ENCODE measurements at places on chromosomes 11 and 22.
A peak's percentile ranks its signal among the peaks of the same experiment; 100 is the strongest.

- DNase-seq, result no peak
Observed at GRCh38 chr22:30891443-30891755, 77.2 kb downstream of the MORC2 start.

DNA sequence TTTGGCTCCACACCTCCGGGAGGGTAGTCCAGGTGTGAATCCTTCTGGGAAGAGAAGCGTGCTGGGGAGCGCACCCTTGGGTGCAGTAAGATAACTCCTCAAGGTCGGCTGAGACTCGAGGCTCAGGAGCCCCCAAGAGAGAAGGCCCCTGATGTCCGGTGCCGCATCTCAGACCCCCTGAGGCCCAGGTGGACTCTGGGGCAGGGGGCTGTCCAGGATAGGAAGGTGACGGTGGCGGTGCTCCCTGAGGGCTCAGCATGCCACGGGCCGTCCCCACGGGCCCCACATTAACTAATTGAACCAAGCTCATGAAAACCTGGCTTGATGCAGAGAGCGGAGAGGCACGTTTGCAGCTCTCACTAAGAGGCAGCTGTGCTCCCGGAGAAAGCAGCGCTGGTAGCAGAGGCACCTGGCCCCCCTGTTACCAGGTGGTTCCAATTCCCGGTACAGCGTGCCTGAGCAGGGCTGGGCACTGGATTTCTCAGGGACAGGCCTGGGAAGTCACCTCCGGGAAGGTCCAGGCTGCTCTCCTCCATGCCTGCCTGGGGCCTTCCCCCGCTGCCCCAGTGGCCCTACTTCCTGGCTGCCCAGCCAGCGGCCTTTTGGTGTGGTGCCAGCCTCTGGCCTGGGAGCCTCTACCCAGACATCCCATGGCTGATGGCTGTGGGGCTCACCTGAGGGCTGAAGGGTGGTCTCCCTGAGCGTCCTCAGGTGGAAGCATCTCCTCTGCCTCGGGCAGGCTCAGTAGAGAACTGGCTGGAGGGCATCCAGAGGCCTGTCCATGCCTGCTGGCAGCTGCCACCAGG lies 1.1 kb downstream of the KCNQ1 start:
- no peak for DNase-seq

- no peak for DNase-seq
Observed at GRCh38 chr11:47376525-47377371, 1.6 kb downstream of the SPI1 start.

DNA sequence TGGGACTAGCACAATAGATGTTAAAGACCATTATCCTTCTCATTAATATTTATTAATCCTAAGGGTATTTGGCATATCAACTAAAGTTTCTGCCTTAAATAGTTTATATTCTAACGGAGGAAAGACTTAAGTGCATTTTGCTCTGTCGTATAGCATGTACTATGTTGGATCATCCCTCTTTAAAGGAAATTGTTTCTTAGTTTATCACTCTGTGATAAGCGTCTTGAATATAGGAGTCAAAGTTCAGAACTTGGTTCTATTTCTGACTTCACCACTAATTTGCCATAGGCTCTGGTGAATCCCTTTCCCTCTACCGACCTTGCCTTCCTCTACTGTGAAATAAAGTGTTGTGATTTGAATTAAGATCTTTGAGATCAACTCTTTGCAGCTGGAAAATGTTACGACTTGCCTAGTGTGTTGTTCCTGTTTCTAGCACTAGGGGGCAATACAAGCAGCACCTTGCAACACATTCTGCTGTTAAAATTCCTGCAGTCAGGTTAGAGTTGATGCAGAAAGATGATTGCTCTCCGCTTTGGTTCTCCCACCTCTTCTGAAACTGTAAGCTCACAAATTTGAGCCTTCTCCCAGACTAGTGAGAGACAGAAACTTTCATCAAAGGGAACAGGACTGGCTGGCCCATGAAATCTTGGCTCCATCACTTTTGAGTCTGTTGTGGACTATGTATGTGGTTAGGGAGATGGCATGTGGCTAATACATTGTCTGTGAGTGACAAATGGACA lies 27.8 kb upstream of the ZNRF3 start:
- peak; percentile 3 for DNase-seq

DNA sequence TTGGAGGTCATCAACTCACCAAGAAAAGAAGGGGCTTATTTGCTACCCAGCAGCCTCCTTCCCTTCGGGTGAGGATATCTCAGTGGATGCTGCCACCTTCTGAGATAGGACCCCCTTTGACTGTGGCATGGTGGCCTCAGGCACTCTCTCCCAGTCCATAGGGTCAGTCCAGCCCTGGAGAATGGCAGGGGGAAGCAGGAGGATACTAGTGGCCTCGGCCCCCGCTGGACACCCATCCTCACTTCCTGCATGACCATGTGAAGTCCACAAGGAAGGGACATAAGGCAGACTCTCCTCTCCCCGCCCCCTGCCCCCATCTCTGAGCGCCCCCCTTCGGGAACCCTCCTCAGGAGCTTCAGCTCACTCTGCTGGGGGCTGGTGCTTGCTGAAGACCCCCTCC lies 24.4 kb downstream of the TPBGL start:
- DNase-seq, result no peak

DNA sequence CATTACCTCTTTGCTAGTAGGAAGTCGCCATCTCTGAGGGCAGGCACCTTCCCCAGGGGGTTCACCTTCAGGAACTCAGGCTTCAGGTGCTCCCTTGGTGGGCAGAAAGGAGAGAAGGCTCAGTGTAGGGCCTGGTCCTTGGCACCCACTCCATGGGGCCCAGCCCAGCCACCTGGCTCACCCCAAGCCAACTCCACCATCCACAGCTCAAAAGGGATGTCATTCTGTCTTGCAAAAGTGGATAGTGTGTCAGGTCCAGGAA lies 2.7 kb upstream of the GSTT4 start:
- DNase-seq, result no peak

DNA sequence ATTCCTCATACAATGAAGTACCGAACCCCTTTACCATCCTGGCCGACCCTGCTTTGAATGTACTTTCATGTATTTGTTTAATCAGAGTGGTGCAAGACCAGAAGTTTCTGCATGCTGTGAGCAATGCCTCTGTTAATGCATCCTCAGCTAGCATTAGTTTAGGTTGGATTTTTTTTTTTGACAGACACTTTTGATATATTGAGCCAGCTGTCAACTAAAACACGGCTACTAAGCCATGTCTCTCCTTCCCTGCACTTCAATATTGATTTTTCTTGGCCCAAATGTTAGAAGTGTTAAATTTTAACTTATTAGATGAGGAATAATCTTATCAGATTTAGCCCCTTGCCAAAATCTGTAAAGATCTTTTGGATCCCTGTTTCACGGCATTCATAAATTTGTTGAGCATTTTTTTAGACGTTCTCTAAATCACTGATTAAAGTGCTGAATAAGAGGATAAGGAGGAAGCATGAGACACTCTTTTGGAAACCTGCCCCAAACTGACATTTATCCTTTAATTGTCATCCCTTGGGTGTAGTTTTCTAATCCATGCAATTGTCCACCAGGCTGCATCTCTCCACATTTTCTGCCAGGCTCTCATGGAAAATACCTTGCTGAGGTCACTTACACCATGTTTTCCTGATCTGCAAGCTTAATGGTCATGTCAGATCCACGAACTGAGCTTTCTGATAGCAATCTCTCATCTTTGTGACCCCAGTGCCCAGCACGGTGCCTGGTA lies 130.7 kb downstream of the FEZ1 start:
- no peak for DNase-seq

DNA sequence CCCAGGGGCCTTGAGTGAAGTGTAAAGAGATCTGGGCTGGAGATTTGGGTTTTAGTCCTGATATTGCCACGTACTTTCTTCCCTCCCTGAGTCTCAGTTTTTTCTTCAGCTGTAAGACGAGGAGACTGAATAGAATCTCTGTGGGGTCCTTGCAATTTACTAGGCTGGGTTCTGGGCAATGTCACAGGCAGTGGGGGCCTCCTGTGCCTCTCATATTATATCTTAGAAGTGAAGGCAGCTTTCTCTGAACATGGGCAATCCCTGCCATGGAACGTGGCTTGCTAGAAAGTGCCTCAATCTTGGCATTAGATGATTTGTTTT lies 62.0 kb upstream of the PTPRJ start:
- DNase-seq, result no peak

GRCh38 chr11:27313157-27313821 lies 49.7 kb downstream of the CCDC34 start:
- DNase-seq, result no peak

DNA sequence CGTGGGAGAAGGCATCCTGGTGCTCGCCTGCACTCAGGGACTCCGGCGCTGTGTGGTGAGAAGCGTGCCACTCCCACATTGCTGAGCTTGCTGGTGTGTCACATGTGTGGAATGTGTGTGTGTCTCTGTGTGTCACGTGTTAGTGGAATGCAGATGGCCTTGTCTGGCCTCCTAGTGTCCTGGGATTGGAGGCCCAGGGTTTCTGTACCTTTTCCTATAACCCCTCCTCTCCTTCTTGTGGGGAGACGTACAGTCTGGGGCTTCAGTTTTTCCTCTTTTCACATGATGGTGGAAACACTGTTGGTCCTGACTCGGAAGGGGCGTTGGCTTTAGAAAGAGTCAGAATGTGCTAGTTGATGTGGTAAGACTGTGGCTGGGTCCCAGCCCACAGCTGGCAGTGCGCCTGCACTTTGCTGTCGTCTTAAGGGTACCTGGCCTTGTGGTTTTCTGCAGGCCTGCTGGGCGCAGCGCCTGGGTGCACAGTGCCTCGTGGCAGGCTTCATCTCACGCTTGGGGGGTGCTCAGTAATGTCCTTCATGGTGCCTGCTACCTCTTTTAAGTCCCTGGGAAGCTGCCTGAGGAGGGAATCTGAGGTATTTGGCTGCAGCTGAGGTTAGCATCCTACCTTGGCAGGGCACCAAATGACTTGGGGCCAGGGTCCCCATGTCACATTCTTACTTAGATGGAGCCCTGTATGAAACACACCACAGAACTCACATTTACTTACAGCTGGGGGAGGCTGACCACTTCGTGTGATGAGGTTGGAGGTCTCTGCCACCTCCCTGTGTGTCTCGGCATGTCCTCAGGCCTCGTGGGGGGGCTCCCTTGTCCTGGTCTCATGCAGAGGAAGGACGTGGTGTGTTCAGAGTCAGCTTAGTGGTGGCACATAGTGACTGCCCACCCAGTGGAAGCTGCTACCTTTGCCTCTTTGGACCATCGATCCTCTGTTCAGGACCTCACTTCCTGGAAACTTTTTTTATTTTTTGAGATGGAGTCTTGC lies 61.9 kb downstream of the MED15 start:
- no peak for DNase-seq

DNA sequence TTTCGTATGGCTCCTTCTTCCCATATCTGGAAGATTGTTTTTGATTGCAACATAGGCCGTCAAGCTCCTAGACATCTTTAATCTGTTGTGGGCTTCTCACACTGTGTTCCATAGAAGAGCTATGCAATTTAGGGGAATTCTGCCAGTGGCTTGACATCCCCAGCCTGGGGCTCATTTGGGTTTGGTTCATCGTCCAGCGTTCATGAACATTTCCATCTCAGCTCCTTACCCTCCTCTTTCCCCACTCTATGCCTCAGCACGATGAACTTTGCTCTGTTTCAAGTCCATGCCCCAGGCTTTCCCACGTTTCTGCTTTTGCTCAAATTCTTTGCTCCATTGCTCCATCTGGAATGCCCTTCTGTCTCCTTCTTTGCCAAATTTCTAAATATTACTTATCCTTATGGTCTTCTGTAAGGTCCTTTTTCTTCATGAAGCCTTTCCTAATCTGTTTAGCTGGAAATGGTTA lies 26.1 kb upstream of the CLMP start:
- no peak for DNase-seq

GRCh38 chr11:534396-535209 lies 773 bp downstream of the HRAS start:
- no peak for DNase-seq

DNA sequence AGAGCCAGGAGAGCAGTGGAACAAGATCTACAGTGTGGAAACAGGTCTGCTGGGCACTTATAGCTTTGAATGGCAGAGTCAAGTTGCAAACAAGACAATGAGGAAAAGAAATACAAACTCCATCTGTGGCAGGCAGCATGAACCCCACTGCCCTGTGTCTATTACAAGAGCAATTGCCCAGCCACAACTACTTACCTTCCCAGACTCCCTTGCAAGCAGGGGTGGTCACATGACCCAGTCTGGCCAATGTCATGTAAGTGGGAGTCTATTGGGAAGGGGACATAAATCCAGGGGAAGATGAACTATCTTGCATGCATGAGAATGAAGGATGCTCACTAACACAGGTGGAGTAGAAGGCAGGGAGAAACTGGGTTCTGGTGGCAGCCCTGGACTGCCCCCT lies 44.1 kb upstream of the RFPL3 start:
- DNase-seq, result no peak
